Caki2 (cell line): ENCODE measurements at places on chromosomes 1 and 21. TPM values are rescaled to one million over a fixed set of nuclear protein-coding genes. Genes with fewer than 3 reads are reported as not detected.
A peak's percentile ranks its signal among the peaks of the same experiment; 100 is the strongest.

DNA sequence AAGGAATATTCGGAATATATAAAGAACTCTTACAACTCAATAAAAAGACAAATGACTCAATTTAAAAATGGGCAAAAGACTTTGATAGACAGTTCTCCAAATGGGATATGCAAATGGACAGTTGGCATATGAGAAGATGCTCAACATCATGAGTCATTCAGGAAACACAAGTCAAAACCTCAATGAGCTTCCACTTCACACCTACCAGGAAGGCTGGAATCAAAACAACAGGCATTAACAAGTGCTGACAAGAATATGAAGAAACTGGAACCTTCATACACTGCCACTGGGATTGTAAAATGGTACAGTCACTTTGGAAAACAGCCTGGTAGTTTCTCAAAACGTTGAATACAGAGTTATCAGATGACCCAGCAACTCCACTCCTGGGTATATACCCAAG lies 17.2 kb downstream of the PGBD5 start:
- DNase-seq: no peak

- peak; percentile 95 for DNase-seq
Observed at GRCh38 chr1:212219679-212220463, 65.3 kb upstream of the PPP2R5A start.

DNA sequence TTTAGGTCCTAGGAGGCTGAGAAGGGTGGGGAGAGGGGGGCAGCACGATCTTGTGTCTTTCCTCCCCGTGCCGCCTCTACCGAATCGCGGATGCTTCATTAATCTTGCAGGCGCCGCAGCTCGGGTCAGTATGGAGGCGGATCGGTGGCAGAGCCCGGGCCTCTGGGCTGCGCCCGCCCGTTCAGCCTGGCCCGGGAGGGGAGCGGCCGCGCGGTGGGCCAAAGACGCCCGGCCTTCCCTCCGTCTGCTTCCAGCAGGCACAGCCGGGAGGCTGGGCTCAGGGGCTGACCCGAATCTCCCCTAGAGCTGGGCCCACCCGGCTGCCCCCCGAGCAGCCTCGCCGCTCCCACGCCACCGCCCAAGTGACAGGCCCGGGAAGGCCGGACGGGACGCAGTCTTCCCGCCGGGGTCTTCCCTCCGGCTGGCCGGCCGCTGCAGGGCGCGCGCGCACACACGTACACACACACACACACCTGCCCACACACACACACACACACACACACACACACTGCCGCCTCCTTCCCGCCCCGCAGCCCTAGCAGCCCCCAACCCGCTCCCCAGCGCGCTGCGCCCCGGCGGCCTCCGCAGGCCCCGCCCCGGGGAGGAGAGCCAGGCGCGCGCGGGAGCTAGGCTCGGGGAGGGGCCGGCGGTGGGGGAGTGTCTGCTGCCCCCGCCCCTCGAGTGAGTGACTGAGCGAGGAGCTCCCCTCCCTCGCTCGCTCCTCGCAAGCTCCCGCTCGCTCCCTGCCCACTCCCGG lies at the start of gene C1orf21:
C1orf21 (plus strand) TSS at position 718 of the 757 bp plus-strand sequence. CDS start 90,481 bp downstream, outside the sequence.
- peak; percentile 80 for DNase-seq

DNA sequence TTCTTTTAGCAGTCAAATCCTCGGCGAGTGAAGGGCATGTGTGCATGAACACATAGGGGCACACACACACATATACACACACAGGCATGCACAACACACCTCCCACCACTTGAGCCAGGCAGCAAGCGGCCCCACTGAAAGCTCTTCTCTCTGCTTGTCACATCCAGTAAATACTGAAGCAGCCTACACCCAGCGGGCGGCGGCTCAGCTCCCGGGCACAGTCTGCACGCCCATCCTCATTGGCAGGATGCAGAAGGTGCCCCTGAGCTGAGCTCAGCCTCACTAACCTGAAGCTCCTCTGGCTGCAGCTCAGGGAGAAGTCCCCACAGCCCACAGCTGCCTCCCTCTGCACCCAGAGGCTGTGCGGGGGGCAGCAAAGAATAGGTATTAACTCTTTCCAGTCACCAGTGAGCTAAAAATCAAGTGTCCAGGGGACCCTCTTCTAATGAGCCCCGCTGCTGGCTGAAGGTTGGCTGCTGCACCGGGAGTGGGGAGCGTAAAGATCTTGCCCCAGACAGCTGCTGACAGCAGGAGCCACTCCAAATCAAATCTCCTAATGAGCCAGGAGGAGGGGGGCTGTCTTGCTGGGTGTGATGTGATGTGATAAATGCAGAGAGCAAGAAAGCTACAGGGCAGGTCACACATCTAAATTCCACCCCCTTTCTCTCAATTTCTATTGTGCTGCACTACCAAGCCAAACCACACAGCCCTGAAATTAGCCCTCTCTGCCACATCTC lies 12.5 kb downstream of the RGS8 start:
- no peak for DNase-seq

GRCh38 chr21:35159881-35160280 lies 110.8 kb upstream of the RUNX1 start:
- DNase-seq: peak; percentile 58

- DNase-seq: no peak
Observed at GRCh38 chr1:116097626-116098025, 13.6 kb upstream of the MAB21L3 start.

GRCh38 chr1:187696073-187696472 lies 867.3 kb downstream of the PLA2G4A start:
- no peak for DNase-seq

DNA sequence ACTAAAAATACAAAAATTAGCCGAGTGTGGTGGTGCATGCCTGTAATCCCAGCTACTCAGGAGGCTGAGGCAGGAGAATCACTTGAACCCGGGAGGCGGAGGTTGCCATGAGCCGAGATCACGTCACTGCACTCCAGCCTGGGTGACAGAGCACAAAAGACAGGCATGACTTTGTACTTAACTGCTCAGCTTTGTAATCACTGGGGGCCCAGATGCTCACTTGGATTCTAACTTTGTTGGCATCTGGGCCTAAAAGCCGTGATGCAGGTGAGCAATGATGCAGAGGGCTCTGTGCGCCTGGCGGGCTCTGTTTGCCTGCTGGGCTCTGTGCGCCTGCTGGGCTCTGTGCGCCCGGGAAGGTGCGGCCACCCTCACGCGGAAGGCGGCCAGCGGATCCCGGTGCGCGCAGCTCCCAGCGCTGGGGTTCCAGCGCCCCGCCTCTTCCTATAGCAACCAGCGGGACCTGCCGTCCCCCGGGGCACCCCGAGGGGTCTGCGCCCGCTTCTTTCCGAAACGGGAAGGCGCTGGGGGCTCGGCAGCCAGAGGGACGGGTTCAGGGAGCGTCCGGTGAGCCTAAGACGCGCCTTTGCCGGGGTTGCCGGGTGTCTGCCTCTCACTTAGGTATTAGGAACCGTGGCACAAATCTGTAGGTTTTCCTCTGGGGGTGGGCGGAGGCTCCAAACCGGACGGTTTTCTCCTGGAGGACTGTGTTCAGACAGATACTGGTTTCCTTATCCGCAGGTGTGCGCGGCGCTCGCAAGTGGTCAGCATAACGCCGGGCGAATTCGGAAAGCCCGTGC lies 31.7 kb downstream of the PRMT2 start:
- no peak for DNase-seq

GRCh38 chr1:151618470-151618869 lies 6.6 kb downstream of the SNX27 start:
- DNase-seq: no peak

MEF2D gene
- total RNA-seq: 2.7 and 6.2 TPM in 2 replicates

SYCP1 gene
- total RNA-seq: not detected in 2 replicates

TINAGL1 gene
- 706 and 710 TPM in 2 replicates for total RNA-seq

RPAP2 gene
- 16.3 and 17.4 TPM in 2 replicates for total RNA-seq

RAD54L gene
- 9.7 and 23.5 TPM in 2 replicates for total RNA-seq

SPRR2D gene
- total RNA-seq: not detected in 2 replicates
